Smooth muscle cell of the brain vasculature (primary cell): ENCODE measurements at places on chromosomes 2 and 18.

DNA sequence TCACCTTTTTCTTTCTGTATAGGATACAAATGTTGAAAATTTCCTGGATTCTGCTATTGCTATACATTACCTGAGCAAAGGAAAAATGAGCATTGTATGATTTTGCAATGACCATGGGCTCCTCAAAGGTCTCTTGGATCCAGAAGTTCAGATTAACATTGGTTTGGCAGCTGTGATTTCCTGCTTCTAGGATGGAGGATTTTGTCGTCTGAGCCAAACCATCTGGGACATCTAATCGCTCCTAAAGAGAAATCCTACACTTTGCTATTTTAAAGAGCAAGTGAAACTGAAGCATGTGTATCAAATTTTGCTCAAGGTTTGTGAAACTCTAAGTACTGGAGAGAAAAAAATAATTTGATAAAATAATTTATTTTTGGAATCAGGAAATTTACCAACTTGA, 115.1 kb upstream of the ST6GAL2 start:
- DNase-seq = no peak

DNA sequence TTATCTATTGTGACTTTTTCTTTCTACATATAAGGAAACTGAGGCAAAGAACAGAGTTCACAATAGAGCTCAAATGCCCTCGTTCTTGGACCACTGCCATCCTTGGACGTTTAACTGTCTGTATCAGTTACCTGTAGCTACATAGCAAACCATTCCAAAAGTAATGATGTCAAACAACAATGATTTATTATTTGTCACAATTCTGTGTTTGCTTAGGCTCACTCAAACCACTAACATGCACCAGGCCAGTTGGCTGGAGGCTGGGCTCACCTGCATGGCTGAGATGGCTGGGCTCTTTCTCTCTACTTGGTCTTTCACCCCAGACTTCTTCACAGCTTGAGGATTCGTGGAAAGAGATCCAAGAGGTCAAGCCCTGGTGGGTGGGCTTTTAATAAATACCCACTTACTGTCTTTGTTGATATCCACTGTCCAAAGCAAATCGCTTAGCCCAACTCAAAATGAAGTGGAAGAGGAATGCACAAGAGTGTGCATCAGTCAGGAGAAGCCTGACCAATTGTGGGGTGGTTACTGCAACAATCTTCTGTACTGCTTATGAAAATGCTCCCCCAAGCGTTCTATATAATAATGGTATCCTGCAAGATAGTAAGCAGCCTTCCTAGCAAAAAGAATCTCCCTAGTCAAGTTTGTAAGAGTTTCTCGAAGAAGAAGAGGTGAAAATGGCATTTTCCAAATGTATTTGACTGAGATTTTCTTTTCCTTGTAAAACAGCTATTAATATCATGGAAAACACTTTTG, 163.5 kb upstream of the NT5C1B start:
- DNase-seq = no peak

DNA sequence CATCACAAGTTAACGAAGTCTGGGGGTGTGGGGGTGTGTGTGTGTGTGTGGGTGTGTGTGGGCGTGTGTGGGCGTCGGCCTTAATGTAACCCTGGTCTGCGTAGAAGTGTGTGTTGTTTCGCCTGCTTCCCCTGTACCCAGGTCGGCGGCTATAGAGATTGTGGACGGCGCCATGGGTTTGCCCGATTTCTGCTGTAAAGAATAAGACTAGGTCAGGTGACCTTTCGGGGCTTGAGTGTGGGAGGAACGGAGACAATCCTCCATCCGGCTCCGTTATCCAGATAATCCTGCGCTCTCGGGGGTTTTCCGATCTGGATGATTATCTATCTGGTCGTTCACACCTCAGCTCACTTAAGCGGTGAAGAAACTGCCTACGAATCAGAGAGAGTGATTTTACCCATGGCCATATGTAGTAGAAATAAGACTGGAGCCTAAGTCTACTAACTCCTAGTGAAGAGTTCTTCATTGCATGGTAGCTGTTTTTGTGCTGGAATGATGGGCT, 543 bp downstream of the HADHB start:
- no peak for DNase-seq

DNA sequence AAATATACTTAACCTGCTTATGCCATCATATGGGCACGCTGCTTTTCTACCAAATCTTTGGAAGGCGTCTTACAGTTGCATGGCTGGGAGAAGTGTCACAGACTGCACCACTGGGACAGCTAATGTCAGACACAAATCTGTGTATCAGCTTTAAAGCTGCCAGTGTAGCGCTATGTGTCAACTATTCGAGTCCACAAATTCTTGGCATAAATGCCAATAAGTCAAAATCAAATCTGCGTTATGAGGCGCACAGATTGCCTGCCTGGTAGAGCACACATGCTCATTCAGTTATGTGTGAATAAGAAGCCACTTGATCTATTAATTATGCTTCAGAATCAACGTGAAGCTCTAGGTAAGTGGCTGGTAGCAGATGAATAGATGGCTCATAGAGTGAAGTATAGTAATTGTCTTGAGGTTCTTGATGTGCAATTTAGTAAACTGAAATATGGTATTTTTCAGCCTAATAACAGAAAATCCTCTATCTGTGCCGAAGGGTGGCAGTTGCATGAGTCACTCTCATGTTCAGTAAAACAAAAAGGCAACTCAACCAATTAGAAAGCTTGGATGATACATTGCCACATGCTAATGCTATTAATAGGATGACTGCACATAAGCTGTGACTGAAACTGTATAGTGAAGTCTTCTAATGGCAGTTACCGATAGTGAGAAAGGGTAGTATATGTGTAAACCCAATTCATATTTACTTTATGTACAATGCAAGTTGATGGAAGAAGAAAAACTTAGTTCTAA, 52.0 kb downstream of the DCC start:
- DNase-seq = no peak

DNA sequence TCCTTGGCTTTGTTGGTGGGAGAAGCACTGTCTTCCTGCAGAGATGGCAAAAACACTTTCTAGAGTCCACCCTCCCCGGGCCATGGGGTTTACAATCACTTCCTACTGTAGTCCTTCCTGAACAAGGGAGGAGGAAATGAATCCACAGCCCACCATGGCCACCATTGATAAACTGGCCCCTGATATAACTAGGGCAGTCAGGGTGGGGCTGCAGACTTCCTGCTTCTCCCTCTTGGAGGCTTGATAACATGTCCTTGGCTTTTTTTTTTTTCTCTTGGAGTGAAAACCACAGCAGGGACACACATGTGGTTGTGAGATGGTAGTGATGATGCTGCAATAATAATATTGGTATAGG, 437.8 kb downstream of the ZNF521 start:
- no peak for DNase-seq

- no peak for DNase-seq
Measured at GRCh38 chr2:8248623-8248957, 433.3 kb upstream of the ID2 start.

- DNase-seq = peak; percentile 7
Measured at GRCh38 chr2:67945940-67946339, 116.9 kb downstream of the C1D start.

GRCh38 chr2:88932686-88933085, 241.2 kb downstream of the RPIA start:
- DNase-seq = no peak
